Activated CD4-positive, alpha-beta T cell treated with anti-CD3 and anti-CD28 coated beads, Interleukin-2, amount 50 U/mL, for 16 hours (primary cell): ENCODE measurements at places on chromosomes 2 and 18.

DNA sequence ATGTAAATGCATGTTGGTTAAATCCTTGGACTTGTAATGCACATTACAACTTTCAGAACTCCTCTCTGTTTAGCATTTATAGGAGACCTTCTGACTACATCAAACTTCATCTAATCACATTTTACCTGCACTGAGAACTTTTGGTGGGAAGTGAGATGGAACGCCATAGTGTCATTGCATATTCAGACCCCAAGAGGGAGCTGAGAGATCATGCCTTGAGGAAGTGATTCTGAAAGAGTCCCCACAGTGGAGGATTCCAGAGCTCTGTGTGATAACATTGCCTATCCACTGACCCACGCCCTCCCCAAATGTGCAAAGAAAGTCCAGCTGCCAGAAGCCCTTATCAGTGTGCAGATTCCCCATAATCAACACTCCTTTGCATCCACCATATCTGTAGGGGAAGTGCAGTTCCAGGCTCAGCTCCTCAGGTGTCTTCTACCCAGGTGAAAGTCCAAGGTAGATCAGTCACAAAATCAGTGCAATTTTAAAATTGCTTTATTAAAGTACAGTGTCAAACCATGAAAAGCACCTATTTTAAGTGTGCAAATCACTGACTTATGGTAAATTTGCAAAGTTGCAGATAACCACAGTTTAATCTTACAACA is 212.4 kb downstream of the RPIA start:
- peak; percentile 30 for DNase-seq

DNA sequence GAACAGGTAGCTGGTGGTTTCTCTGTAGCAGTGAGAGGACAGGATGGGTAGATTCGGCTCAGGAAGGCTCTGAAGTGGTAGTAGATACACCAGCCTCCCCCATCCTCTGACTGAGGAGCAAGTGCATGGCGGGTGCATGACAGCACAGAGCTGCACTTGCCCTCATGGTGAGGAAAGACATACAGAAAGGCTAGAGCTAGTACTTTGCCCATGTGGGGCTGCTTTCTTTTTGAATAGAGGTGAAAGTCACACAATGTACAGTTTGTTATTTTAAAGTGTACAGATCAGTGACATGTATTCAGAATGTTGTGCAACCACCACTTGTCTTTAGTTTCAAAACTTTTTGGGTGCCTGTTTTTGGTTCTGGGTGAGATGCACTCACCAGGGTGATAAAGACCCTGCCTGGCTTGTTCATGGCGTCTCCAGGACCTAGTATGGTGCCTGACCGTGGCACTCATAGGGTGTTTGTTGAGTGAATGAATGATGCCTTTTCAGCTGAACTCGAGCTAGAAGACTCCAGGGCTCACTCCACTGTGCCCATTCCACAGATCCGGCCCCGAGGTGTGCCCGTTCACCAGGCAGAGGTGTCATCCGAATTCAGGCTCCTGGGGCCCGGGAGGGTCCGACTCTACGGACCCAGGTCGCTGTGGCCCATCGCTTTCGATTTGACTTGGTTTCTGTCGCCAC is 421 bp upstream of the VAMP5 start:
- DNase-seq, result peak; percentile 40

- no peak for DNase-seq
Measured at GRCh38 chr2:151520976-151521375, 111.3 kb downstream of the RIF1 start.

DNA sequence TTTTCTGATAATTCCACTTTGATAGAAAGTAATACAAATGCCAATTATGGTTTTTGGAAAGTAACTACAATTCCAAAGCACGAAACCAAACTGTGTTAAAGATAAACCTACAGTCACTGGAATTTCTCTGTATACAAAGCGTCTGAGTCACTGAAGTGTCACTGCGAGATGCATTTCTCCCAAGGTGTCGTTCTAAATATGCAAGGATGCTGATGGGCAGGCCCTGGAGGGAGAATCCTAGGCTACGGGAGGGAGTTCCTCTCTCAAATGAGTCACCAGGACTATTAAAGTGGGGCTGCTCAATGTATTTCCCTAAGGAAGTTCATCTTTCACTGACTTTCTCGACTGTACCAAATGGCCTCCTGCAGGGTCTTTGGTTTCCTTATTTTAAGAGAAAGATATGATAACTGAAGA is 163.8 kb upstream of the STK17B start:
- no peak for DNase-seq

DNA sequence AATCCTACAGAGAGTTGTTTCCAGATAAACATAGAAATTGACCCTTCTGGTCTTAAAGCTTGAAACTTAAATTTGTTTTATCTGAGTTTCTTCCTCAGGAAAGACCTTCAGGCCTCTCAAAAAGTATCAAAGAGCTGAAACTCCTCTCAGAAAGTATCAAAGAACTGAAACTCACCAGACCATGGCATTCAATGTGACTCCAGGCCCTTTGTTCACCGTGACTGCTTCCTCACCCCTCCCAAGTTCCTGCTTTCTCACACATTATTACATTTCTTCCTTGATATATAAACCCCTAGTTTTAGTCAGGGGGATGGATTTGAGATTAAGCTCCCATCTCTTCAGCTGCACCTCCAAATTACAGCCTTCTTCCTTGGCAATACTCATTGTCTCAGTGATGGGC is 6.0 kb downstream of the ANKMY1 start:
- no peak for DNase-seq

- no peak for DNase-seq
Measured at GRCh38 chr2:36849265-36849664, 117.1 kb downstream of the STRN start.

GRCh38 chr18:48785091-48785614 is 165.6 kb downstream of the SMAD7 start:
- peak; percentile 35 for DNase-seq

GRCh38 chr2:70633508-70633907 is 79.9 kb upstream of the TGFA start:
- no peak for DNase-seq

- no peak for DNase-seq
Measured at GRCh38 chr2:101820519-101820918, 123.0 kb downstream of the MAP4K4 start.
